ENCODE measurements at places on chromosomes 12 and 14.
A peak's percentile ranks its signal among the peaks of the same experiment; 100 is the strongest.

GRCh38 chr12:123115409-123116121 is 35.3 kb downstream of the PITPNM2 start:
- no peak for DNase-seq

- DNase-seq = no peak
These were observed 66.0 kb downstream of the BMP4 start for GRCh38 chr14:53890611-53891101.

- DNase-seq = no peak
These were observed 292.0 kb upstream of the SFSWAP start for GRCh38 chr12:131418884-131419283.

GRCh38 chr14:100528962-100529560 is 58.2 kb downstream of the BEGAIN start:
- no peak for DNase-seq

DNA sequence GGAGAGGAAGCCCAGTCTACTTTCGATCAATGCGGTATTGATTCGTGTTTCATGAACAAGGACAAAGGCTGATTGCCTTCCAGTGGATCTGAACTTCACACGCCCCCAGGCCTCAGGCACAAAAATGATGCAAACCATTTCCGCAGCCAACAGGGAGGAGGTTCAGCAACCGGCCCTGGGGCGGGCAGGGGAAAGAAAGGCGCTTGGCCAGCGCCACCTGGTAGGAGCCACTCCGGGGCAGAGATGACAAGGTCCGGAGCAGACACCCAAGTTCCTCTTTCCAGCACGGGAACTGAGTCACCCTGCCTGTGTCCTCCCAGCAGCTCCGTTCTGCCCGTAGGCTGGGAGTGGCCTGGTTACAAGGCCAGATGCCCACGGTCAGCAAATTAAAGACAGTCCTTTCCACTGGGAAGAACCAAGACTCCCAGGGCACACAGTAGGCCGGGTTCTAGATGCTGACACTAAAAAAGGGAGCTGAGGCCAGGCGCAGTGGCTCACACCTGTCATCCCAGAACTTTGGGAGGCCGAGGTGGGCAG is 136.3 kb downstream of the SCARB1 start:
- DNase-seq = no peak

- no peak for DNase-seq
These were observed 122.3 kb upstream of the NTF3 start for GRCh38 chr12:5309654-5310053.

- DNase-seq = no peak
These were observed 161.3 kb downstream of the CPNE8 start for GRCh38 chr12:38744041-38744440.

- no peak for DNase-seq
These were observed 8.6 kb upstream of the NEMF start for GRCh38 chr14:49860988-49861698.

DNA sequence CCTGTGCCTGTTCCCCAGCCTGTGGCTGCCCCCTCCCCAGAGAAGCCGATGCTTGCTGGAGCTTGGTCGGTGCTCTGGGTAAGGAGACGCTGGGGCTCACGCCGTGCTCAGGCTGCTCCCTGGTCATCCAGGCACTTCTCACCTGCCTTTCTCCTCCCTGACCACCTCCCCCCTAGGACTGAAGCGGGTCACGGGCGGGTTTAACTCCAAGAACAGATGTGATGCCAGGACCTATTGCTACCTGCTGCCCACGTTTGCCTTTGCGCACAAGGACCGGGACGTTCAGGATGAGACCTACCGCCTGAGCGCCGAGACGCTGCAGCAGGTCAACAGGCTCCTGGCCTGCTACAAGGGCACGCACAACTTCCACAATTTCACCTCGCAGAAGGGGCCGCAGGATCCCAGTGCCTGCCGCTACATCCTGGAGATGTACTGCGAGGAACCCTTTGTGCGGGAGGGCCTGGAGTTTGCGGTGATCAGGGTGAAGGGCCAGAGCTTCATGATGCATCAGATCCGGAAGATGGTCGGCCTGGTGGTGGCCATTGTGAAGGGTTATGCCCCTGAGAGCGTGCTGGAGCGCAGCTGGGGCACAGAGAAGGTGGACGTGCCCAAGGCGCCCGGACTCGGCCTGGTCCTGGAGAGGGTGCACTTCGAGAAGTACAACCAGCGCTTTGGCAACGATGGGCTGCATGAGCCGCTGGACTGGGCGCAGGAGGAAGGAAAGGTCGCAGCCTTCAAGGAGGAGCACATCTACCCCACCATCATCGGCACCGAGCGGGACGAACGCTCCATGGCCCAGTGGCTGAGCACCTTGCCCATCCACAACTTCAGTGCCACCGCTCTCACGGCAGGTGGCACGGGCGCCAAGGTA is 8.4 kb upstream of the EP400 start:
- DNase-seq = no peak

GRCh38 chr12:27781680-27782079 is 1.6 kb upstream of the MANSC4 start:
- DNase-seq = peak; percentile 53

DNA sequence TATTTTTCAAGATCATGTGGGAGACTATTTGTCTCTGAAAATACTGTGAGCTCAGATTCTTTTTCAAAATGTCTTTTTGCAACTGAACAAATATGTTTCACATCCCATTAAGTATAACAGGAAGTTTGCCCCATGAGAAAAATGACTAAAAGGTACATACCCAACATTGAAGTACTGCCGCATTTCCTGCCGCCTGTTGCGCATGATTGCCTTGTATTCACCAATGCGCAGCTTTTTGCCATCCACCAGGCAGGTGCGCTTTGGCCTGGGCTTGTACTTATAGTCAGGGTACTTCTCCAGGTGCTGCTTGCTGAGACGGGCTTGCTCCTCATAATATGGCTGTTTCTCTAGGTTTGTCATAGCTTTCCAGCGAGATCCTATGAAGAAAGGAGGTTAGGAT is 413.2 kb downstream of the SOX5 start:
- no peak for DNase-seq

DNA sequence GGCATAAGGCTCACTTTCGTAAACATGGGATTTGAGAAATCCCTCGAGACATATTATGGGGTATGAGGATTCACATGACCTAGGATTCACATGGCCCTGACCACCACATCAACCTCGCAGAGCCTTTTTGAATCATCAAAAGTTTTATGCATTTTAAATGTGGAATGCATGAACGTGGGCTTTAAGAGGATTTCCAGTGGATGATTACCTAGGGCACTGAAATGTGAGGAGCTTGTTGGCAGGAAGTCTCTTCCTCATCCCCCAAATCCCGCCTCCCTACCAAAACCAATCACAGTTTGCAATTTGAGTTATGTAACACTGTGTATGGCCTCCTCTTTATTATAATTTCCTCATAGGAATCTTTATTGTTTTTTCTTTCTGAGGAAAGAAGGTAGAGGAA is 659.6 kb upstream of the TBX3 start:
- no peak for DNase-seq

DNA sequence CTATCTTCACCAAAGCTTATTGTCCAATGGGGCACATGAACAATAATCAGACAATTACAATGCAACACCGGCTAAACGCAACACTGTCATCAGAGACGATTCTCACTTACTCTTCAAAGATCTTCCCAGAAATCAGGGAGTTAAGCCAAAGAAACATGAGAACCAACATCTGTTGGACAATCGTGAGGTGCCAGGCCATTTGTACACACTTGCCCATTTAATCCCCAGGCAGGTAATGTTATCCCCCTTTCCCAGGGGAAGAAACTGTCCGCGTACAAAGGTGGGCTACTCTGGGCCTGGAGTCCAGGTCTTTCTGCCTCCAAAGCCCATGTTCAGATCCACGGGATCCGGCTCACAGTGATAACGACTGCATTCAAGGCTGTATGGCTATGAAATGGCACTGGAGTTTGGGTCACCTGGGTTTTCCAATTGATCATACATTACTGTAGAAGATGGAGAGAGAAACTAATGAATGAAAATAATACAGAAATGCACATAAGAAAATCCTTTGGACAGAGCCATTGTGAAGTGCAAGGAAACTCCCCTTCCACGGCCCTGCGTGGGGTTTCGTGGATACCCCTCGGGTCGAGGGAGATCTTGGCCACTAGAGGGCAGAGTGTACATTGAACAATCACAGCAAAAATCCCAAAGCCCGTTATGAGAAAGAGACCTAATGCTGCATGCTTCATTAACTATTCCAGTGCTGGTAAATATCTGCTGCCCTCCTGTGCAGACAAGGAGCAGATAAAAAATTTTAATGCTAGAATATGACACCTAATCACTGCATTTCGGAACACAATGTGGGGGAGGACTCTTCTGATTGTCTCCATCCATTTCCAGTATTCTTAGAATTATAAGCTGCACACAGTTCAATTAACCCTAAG is 111.4 kb downstream of the EGLN3 start:
- peak; percentile 43 for DNase-seq

DNA sequence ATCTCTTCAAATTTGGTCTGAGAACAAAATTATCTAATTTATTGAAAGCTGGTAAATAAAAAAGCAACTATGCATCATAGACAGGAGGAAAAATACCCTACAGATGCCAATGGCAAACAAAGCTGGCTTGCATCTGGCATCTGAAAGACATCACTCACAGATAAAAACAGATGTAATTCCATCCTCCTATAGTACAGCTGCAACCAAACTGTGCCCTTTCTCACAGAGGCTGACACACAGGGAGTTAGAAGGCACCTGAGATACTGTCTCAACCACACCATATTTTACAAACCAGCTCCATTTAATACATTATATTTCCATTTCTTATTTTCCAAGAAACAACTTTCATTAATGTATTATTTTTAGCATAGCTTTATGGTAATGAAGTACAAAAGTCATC is 39.4 kb downstream of the DUSP16 start:
- DNase-seq = no peak

DNA sequence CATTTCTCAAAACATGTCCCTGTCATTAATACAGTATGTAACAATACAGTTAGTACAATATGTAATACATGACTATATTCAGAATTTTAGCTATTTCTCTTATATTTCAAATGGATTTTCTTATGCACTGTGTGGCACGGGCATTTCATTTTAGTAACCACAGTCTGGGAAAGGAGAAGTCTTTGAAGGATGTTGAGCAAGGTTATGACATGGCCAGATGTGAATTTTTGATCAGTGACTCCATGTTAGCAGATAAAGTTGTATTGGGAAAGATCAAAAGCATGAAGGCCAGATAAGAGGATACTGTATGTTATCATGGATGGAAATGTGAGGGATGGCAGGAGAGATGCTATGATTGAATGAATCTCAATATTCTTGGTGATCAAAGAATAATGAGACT is 285.2 kb downstream of the NAV3 start:
- DNase-seq = no peak

- no peak for DNase-seq
These were observed 58.5 kb downstream of the NIN start for GRCh38 chr14:50772412-50772811.

DNA sequence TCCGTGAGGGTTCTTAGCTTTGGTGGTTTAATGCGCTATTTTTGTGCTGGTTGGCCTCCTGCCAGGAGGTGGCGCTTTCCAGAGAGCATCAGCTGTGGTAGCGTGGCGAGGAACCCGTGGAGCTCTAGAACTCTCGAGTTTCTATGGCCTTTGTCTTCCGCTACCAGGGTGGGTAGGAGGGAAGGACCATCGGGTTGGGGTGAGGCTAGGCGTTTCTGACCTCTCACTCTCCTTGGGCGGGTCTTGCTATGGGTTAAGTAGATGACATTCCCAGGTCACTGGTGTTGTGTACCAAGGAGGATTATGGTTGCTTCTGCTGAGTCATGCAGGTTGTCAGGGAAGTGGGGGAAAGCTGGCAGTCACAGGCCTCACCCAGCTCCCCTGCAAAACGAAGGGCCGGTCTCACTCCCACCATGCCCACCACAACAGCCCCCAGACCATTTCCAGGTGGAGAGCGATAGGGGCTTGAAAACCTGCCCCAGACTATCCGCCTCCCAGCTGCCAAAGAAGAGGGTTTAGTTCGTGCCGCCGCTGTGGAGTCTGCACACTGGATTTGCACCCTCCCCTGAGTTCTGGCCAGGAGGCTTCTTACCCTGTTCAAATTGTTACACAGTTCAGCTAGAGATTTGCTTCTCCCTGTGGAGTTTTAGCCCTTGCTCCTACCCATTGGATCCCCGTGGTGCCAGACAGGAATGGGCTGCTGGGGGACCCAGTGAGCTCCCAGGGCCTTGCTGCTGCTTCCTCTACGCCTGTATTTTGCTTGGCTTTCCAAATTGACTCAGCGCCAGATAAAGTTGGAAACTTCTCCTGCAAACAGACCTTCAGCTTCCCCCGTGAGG is 21.9 kb downstream of the RNFT2 start:
- no peak for DNase-seq

DNA sequence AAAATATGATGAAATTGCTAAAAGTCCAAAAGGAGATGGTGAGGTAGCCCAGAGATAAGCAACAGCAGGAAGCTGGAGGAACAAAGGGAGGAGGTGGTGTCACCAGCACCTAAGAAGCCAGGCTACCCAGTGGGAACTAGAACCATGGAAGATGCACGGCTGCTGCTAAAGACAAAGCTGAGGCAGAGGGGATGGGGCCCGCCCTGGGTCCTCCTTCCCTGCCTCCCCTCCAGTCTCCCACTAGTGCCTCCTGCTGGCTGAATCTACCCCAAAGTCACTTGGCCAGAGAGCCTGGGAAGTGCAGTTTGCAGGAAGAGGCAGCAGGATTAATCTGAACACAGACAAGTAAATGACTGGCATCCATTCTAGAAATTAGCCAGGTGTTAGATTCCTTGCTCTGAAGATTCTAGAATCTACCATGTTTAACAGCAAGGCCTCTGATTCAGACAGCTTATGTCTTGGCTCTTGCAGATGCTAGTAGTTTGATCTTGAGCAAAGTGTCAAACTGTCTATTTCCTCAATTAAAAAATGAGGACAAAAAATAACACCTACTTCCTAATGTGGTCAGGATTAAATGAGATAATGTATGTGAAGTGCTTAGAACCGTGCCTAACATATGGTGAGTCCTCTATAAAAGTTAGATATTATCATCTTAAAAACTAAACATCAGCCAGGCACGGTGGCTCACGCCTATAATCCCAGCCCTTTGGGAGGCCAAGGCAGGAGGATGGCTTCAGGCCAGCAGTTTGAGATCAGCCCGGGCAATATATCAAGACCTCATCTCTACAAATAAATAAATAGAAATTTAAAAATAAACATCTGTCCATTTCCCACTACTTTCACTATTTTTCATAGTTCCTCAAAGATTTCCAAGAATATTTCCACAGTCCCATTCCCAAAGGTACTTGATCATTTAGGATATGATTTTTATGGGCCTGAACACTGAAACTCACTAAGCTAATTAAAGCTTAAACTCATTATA is 5.8 kb upstream of the LRP10 start:
- no peak for DNase-seq

- no peak for DNase-seq
These were observed 32.7 kb downstream of the VCPKMT start for GRCh38 chr14:50083467-50084337.

- DNase-seq = no peak
These were observed 37.8 kb downstream of the TMX1 start for GRCh38 chr14:51277753-51278415.

DNA sequence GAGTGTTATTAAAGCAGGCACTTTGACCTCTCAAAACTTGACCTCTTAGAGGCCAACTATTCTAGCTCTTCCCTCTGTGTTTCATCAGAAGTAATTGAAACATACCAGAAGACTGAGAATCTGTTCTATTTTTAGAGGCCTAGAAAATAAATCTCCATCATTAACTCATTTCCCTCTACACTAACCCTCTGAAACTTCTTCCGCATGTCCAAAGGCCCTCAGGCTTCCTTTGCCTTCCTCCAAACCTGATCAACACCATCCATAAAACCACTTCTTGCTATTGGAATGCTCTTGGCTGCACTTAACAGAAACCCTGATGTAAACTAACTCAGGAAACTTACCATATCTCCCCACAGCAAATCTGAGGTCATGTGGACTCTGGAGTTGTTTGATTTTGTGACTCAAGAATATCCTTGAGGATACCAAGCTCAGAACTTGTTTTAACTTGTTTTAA is 196.4 kb downstream of the RPAP3 start:
- no peak for DNase-seq

- DNase-seq = no peak
These were observed 26.8 kb downstream of the MMP17 start for GRCh38 chr12:131854861-131855476.

Data from SK-N-DZ (cell line).